ENCODE measurements at places on chromosomes 1 and 21. TPM values are rescaled to one million over a fixed set of nuclear protein-coding genes. Genes with fewer than 3 reads are reported as not detected.

Gene KLHL21
- total RNA-seq = 115 TPM

Gene LDLRAD1
- total RNA-seq = not detected

Gene FAM110D
- total RNA-seq = 17.9 TPM

Gene SLC9C2
- not detected for total RNA-seq

Gene CELA2B
- not detected for total RNA-seq

Gene LEFTY1
- total RNA-seq = not detected

Gene SLAMF7
- total RNA-seq = 0.06 TPM

Gene INSRR
- not detected for total RNA-seq

- H3K36me3 ChIP-seq = no peaks in the 10 kb centered on the region
- no peak for DNase-seq
- peaks cover 11% of the 10 kb centered on the region for H3K4me1 ChIP-seq
Observed at GRCh38 chr1:211924256-211924655, 93.7 kb upstream of the LPGAT1 start.

DNA sequence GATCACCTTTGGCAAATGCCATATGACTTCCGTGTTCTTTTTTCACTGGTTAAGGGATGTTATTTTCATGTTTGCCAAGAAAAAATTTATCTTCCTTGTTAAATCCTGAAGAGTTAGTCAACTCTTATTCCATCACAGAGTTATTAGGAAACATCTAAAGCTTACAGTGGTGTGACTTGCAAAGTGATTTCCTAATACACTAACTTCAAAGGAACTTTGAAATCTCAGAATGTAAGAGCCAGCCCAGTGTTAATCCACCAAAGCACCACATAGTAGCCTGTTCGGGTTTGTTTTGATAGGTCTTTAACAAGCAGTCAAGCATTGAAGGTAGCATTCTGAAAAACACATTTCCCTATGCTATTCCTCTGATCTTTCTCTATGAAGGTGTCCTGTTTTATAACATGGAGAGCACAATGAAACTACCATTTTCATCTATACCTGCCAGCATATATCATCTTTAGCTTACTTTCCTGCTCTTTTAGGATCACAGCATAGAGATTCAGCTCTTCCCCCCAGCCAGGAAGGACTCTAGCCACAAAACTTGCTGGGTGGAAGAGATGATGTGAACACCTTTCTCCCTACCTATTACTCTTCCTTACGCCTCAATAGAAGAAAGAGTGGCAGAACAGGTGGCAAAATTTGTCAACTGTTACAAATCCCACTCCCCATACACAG, 82.4 kb upstream of the MAGI3 start:
- no peak overlapping the region for H3K4me3 ChIP-seq
- no peaks in the 10 kb centered on the region for H3K4me1 ChIP-seq
- H3K36me3 ChIP-seq = no peaks in the 10 kb centered on the region
- H3K27me3 ChIP-seq = no peaks in the 10 kb centered on the region
- no peak overlapping the region for H3K27ac ChIP-seq

DNA sequence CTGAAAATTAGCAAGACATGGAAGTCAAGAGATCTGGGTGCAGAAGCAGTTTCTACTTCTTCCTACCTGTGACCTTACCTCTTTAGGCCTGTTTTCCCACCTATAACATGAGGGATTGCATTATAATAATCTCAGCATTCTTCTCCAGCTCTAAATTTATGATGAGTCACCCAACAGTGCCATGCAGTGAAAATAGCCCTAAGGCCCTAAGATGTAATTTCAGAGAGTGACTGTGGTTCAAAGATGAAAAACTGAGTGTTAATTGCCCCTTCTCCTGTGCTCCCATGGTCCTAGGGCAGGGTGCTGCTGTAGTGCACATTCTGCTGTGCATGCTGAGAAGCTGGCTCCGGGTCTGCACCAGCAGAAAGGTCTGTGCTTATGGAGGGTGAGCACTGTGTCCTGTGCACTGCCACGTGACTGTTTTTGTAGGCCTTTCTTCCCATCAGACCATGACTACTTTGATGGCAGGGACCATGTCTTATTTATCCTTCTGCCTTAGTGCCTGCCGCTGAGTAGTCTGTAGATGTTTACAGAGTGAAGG, 29.7 kb downstream of the JUN start:
- no peak for DNase-seq
- H3K27me3 ChIP-seq = no peaks in the 10 kb centered on the region
- H3K4me3 ChIP-seq = no peak overlapping the region
- H3K27ac ChIP-seq = peak overlapping the region; percentile 43

DNA sequence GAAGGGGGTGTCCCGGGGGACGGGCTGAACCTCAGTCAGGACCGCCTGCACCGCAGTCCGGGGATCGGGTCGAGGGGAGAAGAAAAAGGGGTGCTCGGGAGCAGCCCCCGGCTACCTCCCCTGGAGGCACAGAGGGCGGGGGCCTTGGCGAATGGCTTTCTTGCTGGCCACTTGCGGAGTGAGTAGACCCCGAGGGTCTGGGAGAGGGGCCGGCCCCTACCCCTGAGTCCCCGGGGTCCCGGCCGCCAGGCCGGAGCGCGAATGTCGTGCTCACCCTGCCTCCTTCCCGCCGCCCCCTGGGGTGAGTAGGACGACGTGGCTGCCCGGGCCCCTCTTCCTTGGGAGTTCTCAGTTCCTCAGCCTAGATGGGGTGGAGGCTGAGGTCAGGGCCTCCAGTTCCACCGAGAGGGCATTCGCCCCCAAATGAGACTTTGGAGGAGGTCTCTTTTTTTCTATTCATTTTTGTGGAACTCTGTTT, 113.0 kb downstream of the OSBPL9 start:
- peak overlapping the region; percentile 72 for H3K4me3 ChIP-seq
- peaks cover 68% of the 10 kb centered on the region for H3K4me1 ChIP-seq

DNA sequence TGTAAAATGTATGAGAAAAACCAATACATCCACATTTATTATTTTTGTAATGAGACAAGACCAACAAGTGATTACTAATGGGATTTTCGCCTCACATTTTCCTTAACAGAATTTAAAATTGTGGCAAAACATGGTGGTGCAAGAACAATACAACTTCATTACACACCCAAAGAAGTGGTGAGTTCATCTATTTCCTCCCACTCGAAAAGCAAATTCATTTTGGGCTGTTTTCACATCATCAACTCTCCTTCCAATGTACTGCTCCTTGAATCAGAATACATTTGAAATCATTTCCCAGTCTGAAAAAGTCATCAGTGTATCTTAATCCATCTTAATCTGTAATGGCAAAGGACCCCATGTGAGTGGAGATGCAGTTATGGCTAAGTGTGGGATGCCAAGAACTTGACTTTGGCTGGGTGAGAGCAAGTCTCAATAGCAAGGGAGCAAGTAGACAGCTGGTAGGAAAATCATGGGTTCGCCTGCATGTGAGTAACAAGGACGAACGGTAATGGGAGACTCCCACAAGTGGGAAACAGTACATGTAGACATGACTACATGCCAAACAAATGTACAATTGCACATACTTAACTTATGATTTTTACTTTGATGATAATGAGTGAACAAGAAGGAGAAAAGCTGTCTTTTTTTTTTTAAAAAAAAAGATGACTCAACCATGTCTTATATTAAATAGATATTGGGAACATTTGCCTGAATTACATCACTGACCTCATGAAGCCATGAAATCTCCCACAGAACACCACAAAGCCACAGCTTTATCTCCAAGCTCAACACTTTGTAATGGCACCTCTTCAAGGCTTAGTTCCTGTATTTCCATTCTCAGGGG, 46.0 kb downstream of the RUNX1 start:
- no peaks in the 10 kb centered on the region for H3K27me3 ChIP-seq
- DNase-seq = no peak
- no peaks in the 10 kb centered on the region for H3K4me1 ChIP-seq
- H3K4me3 ChIP-seq = no peak overlapping the region

GRCh38 chr1:14983277-14983676, 170.3 kb upstream of the TMEM51 start:
- peaks cover 10% of the 10 kb centered on the region for H3K4me1 ChIP-seq
- H3K4me3 ChIP-seq = no peak overlapping the region
- no peak overlapping the region for H3K27ac ChIP-seq
- H3K27me3 ChIP-seq = no peaks in the 10 kb centered on the region
- H3K36me3 ChIP-seq = no peaks in the 10 kb centered on the region

DNA sequence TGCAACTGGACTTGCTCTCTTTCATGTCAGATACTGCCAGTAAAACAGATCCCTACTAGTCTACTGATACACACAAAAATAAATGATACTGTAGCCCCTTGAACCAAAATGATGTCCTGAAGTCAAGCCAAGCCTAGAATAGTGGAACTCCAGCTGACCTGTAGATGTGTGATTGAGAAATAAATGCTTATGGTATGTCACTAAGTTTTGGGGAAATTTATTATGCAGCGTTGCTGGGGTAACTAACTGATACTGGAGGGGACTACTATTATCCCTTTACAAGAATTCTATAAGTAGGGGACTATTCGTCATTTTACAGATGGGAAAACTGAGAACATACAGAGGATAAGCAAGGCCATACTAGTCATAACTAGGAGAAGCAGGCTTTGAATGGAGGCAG, 55.6 kb downstream of the RPL5 start:
- no peak overlapping the region for H3K27ac ChIP-seq
- no peaks in the 10 kb centered on the region for H3K36me3 ChIP-seq
- H3K4me3 ChIP-seq = no peak overlapping the region
- H3K4me1 ChIP-seq = no peaks in the 10 kb centered on the region

DNA sequence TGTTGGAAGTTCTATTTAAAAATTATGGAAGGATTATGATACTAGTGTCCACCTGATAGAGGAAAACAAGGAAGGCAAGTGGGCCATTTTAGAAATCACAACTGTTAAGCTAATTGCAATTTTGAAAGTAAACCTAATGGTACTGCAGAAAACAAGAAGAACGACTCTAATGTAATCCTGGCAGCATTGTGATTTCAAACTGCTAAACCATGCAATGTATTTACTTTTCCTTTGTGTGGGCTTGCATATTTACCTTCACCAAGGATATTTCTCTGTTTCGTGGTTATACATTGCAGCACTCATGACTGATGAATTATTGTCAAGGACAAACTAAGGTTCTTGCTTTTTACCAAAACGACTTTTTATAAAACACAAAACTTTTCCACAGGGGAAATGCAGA, 88.1 kb downstream of the TM2D1 start:
- DNase-seq = no peak
- peaks cover 33% of the 10 kb centered on the region for H3K4me1 ChIP-seq
- no peaks in the 10 kb centered on the region for H3K36me3 ChIP-seq
- H3K27ac ChIP-seq = no peak overlapping the region
- H3K4me3 ChIP-seq = no peak overlapping the region
- peaks cover 3% of the 10 kb centered on the region for H3K27me3 ChIP-seq

DNA sequence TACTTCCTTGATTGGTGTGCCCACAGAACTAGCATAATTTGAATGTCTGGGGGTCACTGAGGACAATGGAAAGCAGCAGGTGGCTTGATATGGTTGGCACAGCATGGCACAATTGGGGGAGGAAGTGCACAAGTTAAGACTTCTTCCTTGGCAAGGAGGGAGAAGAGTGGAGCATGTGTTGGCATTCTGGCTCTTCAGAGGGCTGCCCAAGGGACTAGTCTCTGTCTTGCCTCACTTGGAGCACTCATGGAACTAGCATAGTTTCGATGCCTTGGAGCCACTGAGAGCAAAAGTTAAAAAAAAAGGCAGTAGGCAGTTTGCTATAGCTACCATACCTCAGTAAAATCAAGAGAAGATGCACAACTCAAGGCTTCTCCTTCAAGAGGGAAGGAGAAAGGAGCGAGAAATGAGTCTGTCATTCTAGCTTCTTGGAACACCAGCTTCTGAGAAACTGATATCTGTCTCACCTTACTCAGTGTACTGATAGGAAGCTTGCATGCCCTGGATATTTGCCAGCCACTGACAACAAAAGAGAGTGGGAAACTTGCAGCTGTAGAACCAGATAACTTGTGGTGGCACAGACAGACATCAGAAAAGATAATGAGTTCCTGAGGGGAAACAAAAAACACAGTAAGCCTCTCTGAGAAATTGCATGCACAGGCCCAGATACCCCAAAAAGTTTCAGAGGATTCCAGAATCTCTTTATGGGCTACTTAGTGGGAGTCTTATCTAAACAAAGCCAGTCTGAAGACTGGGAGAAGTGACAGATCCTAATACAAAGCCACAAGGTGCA, 207.5 kb upstream of the SAMSN1 start:
- H3K36me3 ChIP-seq = no peaks in the 10 kb centered on the region
- DNase-seq = no peak
- H3K4me1 ChIP-seq = no peaks in the 10 kb centered on the region

- H3K27ac ChIP-seq = no peak overlapping the region
- H3K4me1 ChIP-seq = no peaks in the 10 kb centered on the region
- H3K36me3 ChIP-seq = no peaks in the 10 kb centered on the region
- no peak overlapping the region for H3K4me3 ChIP-seq
Observed at GRCh38 chr1:87941337-87941946, 612.8 kb downstream of the LMO4 start.

DNA sequence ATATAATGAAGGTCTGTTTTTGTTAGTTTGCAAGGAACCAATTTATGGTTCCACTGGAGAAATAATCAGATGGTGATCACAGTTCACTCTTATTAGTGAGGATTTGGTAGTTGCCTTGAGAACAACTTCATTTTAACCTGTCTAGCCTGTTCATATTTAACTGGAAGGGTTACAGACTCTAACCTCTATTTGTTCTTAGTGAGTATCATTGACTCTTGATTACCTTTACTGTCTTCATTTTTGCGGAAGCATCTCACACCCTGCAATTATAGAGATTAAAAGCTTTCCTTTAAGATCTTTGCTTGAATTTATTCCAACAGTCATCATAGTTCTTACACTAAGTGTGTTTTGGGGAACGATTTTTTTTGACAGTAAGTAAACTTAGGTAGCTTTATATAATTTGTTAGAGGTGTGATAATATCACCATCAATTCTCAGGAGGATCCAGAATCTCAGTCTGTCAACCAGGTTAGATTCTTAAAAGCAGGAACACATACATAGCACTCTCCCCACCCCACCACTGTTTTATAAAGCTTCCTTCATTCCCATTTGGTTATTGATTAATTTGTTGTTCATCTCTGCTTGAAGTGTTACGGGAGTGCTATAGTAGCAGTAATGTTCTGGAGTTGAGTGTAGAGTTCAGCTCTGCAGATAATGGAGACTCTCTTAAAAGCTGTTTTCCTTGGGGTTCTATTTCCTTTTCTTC, 30.1 kb downstream of the B3GALT2 start:
- H3K27me3 ChIP-seq = no peaks in the 10 kb centered on the region
- H3K4me3 ChIP-seq = no peak overlapping the region
- no peak overlapping the region for H3K27ac ChIP-seq
- no peak for DNase-seq
- H3K36me3 ChIP-seq = peaks cover 32% of the 10 kb centered on the region

DNA sequence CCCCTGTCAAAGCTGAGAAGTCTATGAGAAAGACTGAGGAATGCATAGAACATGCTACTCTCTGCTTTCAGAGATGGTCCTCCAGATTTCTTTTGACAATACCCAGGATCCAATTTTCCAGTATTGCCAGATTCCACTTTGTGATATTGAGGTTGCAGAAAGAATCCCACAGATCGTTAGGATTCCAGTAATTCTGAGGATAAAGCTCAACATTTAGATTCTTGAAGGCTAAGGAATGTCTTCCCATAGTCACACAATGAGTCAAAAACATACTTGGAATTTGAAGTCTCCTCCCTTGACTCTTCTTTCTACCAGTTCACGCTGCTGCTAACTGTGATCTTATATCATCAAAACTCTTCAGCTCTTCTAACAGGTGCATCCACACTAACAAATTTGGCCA, 57.1 kb downstream of the TNFSF18 start:
- H3K36me3 ChIP-seq = no peaks in the 10 kb centered on the region
- H3K27ac ChIP-seq = no peak overlapping the region
- H3K4me1 ChIP-seq = no peaks in the 10 kb centered on the region
- no peak for DNase-seq
- no peak overlapping the region for H3K4me3 ChIP-seq
- H3K27me3 ChIP-seq = no peaks in the 10 kb centered on the region

Measured in esophagus muscularis mucosa (tissue), 4 donors.